ENCODE measurements at places on chromosomes 5 and 9.

GRCh38 chr9:136036848-136037247 lies 58.2 kb downstream of the NACC2 start:
- no peak for DNase-seq

GRCh38 chr5:121550989-121551388 lies 300.7 kb upstream of the FTMT start:
- no peak for DNase-seq

- DNase-seq = peak; percentile 77
Measured at GRCh38 chr9:12640016-12640587, 53.1 kb upstream of the TYRP1 start.

DNA sequence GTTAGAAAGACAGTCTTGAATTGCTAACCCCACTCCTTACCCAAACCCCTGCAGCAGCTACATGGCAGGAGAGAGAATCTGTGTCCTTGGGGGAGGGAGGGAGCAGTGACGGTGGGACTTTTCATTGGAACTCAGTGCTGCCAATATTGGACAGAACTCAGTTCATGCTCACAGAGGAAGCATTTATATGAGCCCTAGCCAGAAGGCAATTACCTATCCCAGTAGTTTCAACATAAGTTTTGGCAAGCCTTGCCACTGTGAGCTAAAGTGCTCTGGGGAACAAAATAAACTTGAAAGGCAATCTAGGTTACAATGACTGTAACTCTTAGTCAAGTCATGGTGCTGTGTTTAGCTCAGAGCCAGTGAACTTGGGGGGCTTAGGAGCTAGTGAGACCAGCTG lies 1013.4 kb upstream of the COX7C start:
- DNase-seq = no peak

DNA sequence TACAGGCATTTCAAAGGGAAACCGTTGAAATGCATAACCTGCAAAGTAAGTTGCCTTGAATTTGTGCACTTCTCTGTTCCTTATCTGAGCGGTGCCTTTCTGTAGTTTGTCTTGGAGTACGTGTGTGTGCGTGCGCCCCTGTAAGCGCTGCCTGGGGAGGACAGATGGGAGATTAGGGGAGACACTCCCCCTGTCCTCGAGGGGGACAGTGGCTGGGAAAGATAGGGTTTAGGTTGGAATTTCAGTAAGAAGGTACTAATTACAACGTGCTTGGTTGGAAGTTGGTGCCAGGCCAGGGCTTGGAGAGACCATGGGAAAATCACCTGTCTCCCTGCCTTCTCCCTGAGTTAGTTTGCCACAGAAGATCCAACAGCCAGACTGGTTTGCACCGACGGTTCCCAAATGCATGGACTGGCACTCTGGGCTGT lies 73.2 kb downstream of the PIK3R1 start:
- DNase-seq = no peak

DNA sequence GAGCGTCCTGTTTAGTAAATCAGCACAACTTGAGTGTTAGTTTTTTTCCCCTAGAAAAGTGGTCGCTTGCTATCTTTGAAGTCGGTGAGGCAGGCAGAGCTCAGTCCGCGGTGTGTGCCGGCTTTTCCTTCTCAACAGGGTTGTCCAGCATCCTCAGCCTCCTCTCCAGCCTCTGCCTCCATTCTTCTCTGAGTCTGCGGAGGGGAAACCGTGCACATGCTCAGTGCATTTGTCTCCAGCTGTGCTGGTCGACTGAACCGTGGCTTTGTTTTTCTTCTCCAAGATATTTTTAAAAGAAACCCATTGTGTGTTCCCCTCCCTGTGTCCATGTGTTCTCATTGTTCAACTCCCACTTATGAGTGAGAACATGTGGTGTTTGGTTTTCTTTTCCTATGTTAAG lies 25.3 kb downstream of the FAM240B start:
- no peak for DNase-seq

GRCh38 chr9:20838218-20838617 lies 154.2 kb downstream of the FOCAD start:
- peak; percentile 69 for DNase-seq

DNA sequence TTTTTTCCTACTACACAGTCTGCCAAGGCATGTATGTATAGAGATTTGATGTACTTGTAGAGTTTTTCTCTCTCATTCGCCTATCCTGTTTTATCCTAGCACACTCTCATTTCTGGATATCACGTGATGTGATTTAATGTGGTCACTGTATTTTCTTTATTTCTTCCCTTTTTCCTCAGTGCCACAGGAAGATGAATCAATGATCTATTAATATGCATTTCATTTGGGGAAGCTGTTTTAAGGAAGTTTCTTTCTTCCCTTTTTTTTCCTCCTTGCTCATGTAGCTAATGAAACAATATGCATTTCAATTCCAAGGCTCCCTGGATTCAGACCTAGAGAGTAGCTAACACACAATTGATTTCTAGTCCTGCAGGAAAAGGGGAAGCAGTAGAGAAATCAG lies 506.3 kb upstream of the WWC1 start:
- no peak for DNase-seq

GRCh38 chr5:157767689-157768088 lies 24.2 kb downstream of the LSM11 start:
- no peak for DNase-seq

GRCh38 chr9:77661566-77662085 lies 13.5 kb upstream of the GNA14 start:
- no peak for DNase-seq

- DNase-seq = no peak
Measured at GRCh38 chr5:56077796-56078233, 83.1 kb upstream of the IL6ST start.

DNA sequence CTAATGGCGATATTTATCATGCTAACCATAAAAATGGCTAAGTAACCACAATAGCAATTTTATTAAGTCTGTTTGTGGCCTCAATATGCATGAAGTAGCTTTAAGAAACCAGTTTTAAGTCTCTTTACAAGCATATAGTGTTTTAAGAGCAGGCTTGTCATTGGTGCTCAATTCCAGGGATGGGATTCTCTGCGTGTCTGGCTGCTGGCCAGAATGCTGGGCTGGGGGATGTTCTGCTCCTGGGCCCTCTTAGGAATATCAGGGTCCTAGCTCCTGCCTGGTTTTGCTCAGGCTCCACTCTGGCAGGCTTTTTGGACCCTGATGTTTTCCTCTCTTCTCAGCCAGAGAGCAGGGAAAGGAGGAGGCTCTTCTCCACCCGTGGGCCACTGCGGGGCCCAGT lies 127.2 kb downstream of the PDE8B start:
- no peak for DNase-seq

DNA sequence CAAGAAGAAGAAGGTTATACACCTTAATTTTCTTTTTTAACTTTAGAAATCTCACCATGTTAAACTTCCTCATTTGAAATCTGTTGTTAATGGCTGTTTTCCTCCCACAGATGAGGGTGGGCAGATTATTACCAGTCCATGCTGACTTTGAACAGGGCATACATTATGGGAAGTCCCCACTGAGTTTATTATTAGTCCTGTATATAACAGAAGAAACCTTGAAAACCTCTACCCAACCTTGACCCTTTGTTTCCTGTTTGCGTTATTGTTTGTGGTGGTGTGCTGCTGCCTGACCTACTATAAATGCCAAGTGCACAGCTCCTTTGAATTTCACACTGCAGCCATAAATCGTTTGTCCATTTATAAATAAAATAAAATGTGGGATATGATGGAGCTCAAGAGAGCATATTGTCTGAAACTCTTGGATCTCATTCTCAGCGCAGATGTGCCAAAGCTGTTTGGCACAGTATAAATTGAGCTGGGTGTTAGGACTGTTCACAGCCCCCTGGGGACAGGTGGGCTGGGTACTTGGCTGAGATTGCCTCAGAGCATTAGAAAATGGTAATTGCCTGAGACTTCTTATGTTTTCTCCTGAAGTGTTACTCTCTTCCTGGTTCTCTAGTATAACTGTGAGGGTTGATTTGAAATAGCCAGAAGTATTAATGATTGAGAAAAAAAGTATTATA lies 139.6 kb downstream of the SPATA31D1 start:
- no peak for DNase-seq

GRCh38 chr5:131575660-131576227 lies 59.3 kb downstream of the RAPGEF6 start:
- DNase-seq = no peak

- DNase-seq = no peak
Measured at GRCh38 chr9:105658351-105658750, 3.9 kb upstream of the TAL2 start.

GRCh38 chr5:9265441-9266287 lies 280.2 kb downstream of the SEMA5A start:
- DNase-seq = peak; percentile 87

DNA sequence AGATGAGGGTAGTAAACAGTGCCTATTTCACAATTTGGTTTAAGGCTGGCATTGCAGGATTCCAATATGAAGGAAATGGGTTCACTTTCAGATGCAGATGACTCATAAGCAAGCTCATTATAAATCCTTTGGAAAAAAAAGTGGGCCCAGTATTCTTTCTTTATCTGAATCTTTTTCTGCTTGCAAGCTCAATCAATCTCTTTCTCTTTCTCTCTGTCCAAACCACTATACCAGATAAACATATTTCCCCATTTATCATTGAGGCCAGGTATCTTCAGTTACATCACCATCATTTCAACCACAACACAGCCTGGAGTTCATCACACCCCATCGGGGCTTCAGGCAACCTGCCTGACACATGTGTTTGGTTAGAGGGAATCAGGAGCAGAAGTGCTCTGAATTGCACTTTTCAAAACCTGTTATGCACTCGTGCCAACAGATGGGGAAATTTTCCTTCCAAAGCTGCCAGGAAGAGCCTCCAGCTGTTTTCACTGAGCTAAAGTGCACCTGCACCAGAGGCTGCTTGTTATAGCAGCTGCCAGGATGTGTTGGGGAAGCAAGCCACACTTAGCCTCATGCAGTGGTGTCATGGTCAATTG lies 30.0 kb upstream of the MAMDC2 start:
- DNase-seq = peak; percentile 72

DNA sequence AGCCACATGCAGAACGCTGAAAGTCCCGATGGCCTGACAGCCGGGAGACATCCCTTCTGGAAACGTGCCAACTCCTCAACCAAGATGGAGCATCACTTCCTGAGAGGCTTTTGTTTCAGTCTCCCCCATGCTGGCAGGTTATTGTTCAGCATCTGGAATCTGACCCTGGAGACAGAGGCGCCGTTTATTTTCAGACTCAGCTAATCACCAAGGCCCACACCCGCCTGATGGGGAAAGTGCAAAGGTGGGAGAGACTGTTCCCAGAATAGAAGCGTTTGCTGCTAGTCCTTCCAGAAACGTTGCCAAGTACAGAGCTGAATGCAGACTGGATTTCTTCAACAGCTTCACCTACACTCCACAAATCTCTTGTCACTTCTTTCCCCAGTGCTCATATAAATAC lies 41.8 kb upstream of the S1PR3 start:
- peak; percentile 1 for DNase-seq

- no peak for DNase-seq
Measured at GRCh38 chr9:91075279-91075678, 273.7 kb downstream of the SYK start.

GRCh38 chr5:170173227-170173626 lies 59.6 kb upstream of the C5orf58 start:
- DNase-seq = peak; percentile 59

DNA sequence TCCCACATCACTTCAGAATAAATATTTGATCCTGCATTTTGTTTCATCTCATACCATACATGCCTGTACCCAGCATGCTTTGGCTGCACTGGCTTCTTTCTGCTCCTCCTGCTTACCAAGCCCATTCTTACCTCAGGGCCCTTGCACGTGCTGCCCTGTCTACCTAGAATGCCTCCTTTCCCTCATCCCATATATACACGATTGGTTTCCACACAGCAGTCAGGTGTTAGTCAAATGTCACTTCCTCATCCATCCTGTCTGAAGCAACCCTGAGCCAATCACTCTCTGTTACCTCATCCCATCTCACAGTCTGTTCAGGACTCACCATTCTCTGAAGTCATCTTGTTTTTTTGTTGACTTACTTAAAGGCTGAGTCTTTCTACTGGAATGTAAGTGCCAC lies 30.3 kb downstream of the CAST start:
- peak; percentile 60 for DNase-seq

GRCh38 chr5:151707567-151707966 lies 20.9 kb upstream of the SPARC start:
- DNase-seq = no peak

GRCh38 chr9:13863112-13863511 lies 450.8 kb downstream of the NFIB start:
- DNase-seq = no peak

- DNase-seq = no peak
Measured at GRCh38 chr9:137268538-137269201, 8.9 kb upstream of the TOR4A start.

GRCh38 chr5:117733051-117733450 lies 1158.4 kb upstream of the SEMA6A start:
- no peak for DNase-seq

GRCh38 chr5:134141331-134142050 lies 27.0 kb downstream of the TCF7 start:
- no peak for DNase-seq

- no peak for DNase-seq
Measured at GRCh38 chr9:106880081-106880480, 17.1 kb downstream of the ZNF462 start.

DNA sequence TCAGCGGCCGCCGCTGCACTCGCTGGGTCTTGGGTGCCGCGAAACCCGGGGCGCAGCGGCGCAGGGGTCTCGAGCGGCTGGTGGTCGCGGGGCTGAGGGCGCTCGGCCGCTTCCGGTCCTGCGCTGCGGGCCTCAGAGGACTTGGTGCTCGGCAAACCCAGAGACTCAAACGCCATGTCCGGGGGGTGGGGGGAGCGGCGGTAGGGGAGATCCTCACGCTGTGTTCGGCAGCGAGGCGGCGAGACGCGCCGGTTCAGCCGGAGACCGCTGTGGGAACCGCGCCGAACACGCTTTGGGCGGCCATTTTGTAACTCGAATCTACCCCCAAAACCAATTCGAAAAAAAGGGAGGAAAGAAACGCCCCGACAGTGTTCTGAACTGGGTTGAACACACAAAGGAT lies 317.5 kb upstream of the CDH18 start:
- no peak for DNase-seq

GRCh38 chr9:77763566-77763965 lies 115.4 kb upstream of the GNA14 start:
- no peak for DNase-seq

DNA sequence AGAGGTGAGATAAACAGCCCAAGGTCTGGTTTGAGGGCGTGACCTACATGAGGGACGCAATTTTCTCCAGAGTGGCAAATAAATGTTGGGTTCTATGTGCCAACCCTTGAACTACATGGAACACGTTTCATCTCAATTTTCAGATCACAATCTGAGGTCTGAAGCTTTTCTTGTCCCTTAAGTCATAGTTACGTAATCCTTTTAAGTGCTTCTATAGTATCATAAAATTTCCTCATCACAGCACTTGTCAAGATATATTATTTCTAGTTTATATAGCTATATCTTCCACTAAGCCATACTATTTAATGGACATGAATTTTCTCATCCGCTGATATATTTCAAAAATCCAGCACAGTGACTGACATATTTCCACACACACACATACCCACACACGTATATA lies 53.1 kb upstream of the GRIN3A start:
- DNase-seq = no peak

Measured in adipocyte (in vitro differentiated cells).